GM12892 (cell line): ENCODE measurements at places on chromosomes 7 and 10.

- no peak for DNase-seq
These were observed 3.6 kb downstream of the CAMK2B start for GRCh38 chr7:44321796-44322195.

GRCh38 chr10:31929261-31930022 is 811 bp upstream of the ARHGAP12 start:
- peak; percentile 22 for DNase-seq

DNA sequence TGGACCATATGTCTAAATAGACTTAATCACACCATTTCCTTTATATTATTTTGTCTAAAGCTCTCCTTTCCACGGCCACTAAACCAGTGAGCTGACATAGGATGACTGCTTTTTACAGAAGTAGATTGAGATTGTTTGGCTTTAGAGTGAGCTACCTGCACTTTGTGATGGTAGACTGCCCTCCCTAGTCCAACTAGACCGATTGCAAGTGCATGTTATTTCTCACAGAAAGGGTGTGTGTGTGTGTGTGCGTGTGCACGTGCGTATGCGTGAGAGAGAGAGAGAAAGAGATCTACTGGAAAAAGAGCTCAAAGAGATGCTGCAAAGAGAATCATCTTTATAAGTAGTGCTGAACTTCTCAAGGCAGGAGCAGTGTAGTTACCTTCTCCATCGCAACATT is 60.7 kb downstream of the VCL start:
- DNase-seq = no peak

- no peak for DNase-seq
These were observed 8.9 kb upstream of the LRRC18 start for GRCh38 chr10:48948470-48949037.

DNA sequence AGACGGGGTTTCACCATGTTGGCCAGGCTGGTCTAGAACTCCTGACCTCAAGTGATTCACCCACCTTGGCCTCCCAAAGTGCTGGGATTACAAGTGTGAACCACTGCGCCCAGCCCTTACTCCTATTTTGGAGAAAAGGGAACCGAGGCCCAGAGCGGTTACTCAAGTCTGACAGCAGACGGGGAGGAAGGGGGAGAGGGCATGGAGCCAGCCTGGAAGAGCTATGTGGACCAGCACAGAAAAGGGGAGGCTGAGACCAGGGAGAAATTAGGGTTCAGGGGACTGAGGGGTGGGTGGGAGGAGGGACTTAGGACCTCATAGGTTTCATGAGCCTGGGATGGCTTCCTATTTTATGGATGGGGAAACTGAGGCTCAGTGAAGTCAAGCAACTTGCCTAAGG is 1.5 kb downstream of the SFRP5 start:
- DNase-seq = no peak

DNA sequence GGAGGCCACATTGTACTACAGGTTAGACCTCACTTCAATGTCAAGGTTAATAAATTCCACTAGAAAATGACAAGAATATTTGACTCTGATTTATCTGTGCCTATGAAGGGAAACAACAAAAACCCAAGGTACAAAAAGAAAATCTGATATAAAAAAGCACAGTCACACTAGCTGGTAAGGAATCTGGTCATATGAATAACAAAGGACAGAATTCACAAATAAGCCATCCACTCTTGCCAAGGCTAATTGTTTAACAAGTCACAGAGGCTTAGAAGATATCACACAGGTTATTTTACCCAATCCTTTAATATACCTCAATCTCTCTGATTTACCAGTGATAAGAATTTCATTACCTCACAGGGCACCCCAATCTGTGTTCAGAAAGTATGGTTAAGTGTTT is 47.9 kb downstream of the IRF5 start:
- no peak for DNase-seq

GRCh38 chr7:36923943-36924436 is 199.7 kb upstream of the AOAH start:
- no peak for DNase-seq

DNA sequence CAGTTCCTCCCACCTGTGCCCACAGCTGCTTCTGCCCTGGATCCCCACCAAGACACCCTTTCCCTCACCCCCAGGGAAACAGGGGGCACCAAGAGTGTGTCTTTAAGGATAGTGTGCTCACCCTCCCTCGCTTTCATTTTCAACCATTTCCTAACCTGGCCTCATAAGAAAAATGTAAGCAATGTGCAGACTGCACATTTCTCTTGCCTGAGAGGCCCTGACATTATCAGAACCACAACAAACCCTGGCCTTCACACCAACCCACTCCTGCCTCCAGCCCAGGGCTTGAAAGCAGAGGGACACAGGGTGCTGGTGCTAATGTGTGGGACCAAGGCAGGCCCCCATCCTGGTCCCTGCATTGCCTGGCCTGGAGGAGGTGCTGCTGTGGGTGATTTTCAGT is 11.0 kb upstream of the IMPDH1 start:
- no peak for DNase-seq

DNA sequence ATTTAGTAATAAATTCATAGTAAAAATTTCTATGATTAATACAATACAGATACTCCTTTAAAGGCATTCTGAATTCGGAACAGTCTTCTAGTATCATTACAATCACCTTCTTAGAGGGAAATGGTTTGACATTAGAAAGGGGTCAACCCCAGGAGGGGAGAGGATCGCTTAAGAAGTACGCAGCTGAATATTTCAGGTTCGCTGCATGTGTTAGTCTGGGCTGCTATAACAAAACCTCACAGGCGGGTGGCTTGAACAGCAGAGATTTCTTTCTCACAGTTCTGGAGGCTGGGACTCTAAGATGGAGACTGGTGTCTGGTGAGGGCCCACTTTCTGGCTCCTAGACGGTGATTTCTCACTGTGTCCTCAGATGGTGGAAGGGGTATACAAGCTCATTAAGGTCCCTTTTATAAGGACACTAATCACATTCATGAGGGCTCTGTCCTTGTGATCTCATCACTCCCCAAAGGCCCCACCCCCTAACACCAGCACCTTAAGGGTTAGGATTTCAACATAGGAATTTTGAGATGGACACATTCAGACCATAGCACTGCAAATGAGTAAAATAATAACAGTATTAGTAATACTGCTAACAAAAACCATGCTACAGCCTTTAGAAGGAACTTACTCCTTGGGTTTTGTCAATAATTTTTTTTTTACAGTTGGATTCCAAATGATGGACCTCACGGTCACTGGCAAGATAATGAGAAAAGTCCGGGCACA is 34.0 kb downstream of the GNA12 start:
- DNase-seq = no peak

GRCh38 chr10:119241066-119241465 is 33.7 kb downstream of the GRK5 start:
- no peak for DNase-seq

DNA sequence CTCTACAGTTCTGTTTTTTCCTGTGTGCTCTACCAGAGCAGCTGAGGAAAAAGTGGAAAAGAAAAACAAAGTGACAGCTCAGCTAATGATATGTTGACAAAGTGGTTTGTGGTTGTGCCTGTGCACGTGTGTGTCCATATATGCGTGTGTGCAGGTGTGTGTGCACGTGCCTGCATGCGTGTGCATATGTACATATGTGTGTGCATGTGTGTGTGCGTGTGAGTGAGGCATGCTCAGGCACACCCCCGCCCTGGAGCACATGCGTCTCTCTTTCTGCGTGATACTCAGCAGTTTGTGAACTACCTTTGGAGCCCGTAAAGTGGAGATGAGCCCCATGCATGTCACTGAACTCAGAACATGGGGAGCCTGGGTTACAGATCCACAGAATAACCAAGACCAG is 84.5 kb upstream of the GPR26 start:
- DNase-seq = no peak

- no peak for DNase-seq
These were observed 16.6 kb upstream of the WDFY4 start for GRCh38 chr10:48667960-48668590.

GRCh38 chr10:86964061-86964846 is 4.0 kb upstream of the ADIRF start:
- DNase-seq = no peak

DNA sequence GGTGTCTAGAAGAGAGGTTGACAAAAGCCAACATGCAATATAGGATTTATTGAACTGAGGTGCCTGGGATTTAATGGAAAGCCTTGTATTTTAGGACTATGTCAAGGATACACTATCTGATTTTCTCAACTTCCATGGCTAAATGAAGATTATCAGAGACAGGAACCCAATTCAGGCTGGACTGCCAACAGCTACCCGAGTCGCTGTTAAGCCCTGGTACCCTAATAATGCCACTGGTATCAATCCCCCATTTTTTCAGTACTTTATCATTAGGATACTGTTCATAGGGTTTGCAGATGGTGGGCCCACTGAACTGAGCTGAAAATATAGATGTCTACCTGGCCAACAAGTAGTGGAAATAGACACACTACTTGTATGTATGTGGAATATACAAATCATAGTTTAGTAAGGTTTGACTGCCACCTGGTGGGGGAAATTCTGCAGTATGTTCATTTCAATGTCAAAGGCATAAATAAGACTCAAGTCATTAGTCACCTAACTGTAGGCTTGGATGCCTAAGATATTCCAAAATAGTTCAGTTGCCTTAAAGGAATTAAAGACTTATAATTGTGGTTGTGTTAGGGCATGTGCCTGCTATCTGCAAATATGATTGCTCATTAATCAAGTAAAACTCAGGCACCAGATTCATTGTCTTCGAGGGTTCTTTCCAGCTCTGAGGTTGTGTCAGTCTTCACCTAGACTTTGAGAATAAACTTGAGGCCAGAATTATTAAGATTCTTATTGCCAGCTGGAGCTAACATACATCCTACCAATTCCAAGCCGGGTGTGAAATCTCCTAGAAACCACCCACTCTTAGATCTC is 34.1 kb upstream of the NOBOX start:
- DNase-seq = no peak

- DNase-seq = no peak
These were observed 183.0 kb downstream of the RAPGEF5 start for GRCh38 chr7:22173685-22174573.

DNA sequence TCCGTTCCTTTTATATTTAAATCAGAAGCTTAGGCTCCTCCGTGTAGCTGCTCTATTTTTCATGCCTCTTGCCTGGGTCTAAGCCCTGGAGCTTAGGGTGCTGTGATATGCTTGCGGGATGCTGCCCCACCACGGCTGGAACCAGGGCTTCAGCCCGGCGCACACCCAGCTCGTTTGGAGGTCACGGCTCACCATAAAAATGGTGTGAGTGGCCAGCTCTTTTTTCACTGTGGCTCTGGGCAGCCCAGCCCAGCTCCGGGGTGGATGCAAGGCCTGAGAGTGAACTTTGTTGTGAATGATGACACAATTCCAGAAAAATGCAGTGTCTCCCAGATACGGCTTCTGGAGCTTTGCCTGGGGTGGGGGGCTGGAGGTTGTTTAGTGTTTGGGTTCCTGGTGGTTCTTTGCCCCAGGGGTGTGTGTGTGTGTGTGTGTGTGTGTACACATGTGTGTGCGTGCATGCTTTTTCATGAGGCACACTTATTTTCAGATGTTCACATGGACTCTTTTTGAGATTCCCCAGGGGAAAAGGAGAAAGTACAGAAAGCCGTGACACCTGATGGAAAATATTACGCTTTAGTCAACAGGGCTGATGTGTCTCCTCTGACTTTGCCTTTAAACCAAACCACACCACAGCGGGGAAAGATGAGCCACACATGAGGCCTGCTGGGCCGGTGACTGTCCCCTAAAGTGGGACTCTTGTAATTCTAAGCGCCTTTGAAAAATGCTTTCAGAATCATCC is 46.2 kb downstream of the GRK5 start:
- no peak for DNase-seq

DNA sequence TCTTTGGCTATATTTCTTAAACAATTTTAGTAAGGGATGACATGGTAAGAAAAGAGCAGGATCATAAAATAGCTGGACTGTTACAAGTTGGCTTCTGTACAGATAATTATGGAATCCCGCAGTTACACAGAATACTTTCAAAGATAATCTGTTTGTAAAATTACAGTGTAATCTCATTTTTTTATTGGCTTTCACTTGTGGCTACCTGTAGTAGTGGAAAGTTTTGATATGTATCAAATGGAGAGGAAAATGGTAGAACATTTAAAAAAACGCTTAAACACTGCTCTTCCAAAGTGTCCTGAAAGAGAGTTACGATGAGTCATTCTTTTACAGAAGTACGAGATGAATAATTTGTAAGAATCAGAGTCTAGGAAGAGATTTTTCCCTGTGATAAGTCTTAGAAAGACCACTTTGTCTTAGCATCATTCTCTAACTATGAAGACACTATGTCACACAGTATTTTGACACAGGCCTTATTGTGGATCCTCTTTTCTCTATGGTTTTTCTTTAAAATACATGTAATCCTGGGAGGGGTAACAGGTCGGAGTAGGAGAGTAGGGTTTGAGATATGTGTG is 215.0 kb upstream of the DKK1 start:
- DNase-seq = no peak

DNA sequence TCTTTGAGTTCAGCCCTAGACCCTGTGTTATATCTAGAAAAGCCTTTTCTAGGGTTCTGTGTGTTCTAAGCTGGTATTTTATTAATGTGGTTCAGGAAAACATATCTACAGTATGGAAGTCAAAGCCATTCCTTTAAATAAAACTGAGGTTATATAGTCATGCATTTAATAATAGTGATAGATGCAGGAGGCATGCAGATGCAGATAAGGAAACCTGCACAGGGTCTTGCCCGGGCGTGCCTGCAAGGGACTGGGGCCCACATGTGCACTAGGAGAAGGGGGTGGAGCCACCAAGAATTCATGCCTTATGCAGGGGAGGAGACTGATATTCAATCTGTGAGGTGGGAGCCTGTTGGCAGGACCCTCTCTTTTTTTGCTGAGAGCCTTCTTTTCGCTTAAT is 171.5 kb downstream of the PRPF18 start:
- DNase-seq = no peak
